ENCODE measurements at places on chromosomes 13 and 19. TPM values are rescaled to one million over a fixed set of nuclear protein-coding genes. Genes with fewer than 3 reads are reported as not detected.

ZNF135 gene
- 0.42 TPM for total RNA-seq

CFAP97D2 gene
- not detected for total RNA-seq

FPR1 gene
- not detected for total RNA-seq

DNA sequence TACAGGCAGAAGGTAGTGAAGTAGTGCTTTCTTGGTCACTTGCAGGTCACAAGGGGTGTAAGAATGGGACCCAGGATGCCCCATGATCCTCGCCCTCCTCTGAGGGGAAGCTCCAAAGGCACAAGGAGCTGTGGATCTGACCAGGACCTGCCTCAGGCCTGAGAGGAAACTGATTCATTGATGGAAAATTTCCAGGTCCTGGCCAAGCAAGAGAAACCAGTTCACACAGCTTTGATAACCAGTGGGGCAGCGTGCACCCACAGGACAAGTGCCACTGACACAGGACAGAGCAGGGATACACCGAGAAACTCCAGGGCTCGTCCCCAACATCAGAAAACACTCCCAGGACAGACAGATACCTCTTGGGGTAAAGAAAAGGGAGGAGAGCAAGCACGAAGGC, 177.1 kb downstream of the RBM26 start:
- no peak for DNase-seq

DNA sequence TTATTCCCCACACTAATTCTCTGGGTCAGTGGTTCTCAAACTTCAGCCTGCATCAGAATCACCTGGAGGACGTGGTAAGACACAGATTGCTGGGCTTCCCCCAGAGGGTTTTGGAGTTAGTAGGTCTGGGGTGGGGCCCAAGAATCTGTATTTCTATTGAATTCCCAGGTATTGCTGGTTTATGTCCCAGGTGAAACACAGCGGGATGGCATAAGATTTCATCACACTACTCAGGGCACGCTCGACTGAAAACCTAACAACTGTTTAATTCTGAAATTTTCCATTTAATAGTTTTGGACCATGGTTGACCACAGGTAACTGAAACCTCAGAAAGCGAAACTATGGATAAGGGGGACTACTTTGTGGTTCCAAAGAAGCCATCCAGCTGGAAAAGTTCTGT, 6.5 kb downstream of the MLNR start:
- no peak for DNase-seq

DNA sequence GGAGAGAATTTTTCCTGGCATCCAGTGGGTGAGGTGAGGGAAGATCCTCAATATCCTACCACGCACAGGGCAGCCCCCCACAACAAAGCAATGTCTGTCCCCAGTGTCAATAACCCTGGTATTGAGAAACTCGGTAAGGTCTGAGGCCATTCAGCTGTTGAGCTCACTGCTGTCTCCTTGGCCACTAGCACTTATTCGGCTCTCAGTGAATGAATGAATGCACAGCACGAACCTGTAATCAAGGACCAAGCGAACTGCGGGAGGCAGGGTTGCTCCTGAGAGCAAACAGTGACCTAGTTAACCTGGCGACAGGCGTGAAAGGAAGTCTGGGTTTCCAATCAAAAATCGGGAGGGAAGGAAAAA, 640 bp downstream of the ZSCAN5A start:
- DNase-seq = no peak

DNA sequence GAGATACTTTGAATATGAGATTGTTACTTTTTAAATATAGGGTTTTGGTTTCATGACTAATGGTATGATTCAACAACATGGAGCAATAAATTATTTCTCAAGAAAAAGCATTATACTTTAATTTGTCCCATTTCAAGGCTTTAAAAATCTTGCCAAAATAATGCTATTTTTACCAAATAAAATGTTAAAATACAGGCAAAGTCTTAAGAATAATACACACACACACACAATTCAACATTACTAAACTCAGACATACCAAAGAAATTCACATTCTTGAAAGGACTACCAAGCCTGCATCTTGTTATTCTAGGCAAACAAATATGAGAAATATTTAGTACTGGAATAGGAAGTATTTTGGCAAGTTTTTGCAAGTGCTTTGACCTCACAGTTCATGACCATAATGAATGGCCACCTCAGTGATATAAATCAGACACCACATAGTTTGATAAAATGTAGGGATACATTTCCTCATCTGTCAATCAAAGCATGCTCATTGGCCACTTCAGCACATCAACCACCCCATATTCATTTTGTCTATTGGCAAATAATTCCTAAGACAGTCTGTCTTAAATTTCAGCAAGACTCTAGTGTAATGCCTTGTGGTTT, 107.2 kb downstream of the NALCN start:
- no peak for DNase-seq

- DNase-seq = no peak
Observed at GRCh38 chr19:5313307-5313706, 27.3 kb downstream of the PTPRS start.

DNA sequence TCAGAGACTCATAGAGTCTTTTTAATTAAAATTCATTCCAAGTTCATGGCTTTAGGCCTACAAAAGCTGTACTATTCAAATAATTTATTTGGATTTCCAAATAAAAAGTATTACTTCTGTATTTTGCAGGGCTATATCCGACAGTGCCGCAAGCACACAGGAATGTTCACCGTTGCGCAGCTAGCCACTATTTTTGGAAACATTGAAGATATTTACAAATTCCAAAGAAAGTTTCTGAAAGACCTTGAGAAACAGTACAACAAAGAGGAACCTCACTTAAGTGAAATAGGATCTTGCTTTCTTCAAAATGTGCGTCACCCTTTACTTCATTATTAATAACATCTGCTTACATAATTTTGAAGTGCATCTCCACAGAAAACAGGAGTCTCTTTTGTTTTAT, 20.5 kb upstream of the C1QTNF9 start:
- DNase-seq = no peak

Data from SK-MEL-5 (cell line).